ENCODE measurements at places on chromosomes 4 and X.
A peak's percentile ranks its signal among the peaks of the same experiment; 100 is the strongest.

DNA sequence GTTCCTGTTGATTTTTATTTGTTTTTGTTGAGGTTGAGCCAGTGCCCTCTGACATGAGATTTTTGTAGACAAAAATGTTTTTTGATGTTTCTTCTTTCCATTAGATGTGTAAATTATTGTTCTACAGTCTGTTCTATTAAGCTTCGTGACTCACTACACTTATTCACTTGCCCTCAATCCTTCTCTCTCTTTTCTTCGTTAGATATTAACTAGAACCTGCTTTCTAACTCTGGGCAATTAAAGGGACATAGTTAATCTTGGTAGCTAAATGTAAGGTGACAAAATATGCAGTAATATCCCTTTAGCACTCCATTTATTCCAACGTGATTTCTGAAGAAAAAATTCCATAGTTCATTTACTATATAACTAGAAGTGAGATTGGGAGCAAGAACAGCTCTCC is 333.9 kb downstream of the PDHA2 start:
- no peak for DNase-seq

DNA sequence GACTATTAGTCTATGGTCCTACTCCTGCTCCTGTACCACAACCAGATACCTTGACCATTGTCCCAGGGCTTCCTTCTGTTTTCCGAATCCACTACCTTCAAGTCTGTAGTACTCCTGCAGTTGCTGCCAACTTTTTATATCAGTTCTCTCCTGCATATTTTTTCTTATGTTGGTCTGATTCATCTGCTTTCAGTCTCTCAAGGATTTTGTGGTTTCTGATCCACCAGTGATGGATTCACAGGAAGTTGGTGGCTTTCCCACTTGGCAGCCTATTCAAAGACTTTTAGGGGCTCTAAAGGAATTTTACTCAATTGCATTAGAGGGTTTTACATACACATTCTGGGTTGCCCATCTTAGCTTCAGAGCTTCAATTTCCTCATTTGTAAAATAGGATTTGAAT is 23.6 kb downstream of the KIF4A start:
- no peak for DNase-seq

DNA sequence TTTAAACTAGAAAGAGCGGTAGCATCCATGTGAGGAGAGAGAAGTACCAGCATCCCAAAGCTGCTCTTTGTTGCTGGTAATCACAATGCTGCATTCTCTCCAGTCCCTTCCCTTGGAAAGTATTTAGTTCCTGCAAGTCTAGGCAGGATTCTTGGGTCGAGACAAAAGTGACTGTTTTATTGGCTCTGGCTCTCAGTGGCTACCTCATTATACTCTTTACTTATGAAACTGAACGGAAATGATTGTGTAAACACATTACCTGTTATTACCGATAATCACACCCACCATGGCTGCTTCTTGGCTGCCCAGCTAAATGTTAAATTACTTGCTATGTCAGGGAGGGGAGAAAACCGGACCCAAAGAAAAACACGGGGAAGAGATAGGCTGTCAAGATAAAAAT is 26.2 kb downstream of the ATXN3L start:
- no peak for DNase-seq

- peak; percentile 13 for DNase-seq
These were observed 2747.1 kb downstream of the PCDH7 start for GRCh38 chr4:33467291-33467690.

GRCh38 chr4:182770259-182770995 is 146.8 kb downstream of the DCTD start:
- peak; percentile 50 for DNase-seq

DNA sequence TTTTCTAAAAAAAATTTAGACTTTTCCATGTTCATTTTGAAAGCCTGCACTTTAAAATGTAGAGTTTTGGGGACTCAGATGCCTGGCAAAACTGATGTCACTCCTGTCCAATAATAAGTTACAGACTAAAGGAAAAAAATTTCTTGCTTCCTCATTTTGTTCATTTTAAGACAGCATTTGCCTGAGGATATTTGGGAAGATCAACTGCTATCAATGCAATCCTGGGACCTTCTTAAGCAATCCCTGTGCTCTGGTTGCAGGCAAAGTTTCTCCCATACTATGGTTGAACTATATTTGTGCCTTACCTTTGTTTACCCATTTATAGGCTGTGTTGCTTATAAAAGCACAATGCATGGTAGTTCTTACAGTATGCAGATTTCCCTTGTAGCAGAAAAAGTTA is 280.4 kb downstream of the CFAP47 start:
- DNase-seq: no peak

DNA sequence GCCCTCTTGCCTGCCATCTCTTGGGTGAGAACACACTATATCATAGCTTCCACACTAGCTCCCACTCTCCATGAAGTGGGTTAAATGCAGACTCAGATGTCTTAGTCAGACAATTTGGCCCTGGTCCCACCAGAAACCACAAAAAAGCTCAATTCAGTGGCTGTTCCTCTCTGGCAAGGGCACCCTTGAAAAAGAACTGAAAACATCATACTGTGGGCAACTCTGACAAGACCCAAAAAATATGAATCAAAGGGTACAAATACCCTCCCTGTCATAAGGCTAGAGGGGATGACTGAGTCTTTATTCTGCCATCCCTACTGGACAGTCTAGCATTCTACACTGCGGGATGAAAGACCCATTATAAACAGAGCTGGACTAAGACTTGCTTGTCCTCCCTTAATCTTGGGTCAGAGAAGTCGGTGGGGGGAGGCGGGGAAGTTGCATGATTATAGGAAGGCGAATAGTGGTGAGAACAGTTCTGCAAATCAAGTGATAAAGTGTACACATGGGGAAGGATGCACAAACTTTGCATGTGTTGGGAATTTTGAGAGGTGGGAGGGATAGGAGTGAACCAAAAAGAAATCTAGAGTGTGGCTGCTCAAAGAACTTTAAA is 172.1 kb downstream of the OPHN1 start:
- DNase-seq: no peak

DNA sequence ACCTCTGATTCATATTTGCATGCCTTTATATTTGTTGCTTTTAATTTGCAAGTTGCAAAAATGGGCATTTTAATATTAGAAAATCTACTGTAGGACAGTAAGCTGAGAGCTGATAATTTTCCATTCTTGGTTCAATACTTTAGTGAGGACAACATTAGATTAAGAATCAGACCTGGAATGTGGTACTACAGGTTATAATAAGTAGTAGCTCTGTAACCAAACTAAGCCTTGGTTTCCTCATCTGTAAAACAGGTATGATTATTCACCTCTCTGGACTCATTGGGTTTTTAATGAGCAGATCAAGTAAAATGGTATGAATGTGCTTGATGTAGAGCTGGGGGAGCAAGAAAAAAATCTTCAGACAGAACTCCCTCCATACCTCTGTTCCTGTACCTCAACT is 31.1 kb downstream of the PRRG1 start:
- DNase-seq: no peak

- DNase-seq: no peak
These were observed 687.7 kb downstream of the TRAM1L1 start for GRCh38 chr4:116397714-116398113.

- no peak for DNase-seq
These were observed 821 bp downstream of the CXCL8 start for GRCh38 chr4:73741031-73741749.

DNA sequence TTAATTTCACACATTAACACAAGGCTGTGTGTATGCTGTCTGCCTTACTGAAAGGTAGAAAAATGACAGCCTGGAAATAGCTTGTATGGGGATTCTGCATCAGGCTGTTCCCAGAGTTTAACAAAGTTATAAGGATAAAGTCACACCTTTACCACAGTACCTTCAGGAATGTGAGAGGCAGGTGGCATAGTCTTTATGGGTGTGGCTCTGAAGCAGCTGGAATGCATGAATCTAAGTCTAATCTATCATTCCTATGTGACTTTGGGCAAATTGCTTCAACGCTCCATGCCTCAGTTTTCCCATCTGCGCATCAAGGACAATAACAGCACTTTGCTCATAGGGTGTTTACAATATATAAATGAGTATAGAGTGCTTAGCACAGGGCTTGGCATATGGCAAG is 84.2 kb upstream of the EGFL6 start:
- DNase-seq: no peak

GRCh38 chrX:9927698-9928482 is 39.3 kb upstream of the CLDN34 start:
- peak; percentile 89 for DNase-seq

DNA sequence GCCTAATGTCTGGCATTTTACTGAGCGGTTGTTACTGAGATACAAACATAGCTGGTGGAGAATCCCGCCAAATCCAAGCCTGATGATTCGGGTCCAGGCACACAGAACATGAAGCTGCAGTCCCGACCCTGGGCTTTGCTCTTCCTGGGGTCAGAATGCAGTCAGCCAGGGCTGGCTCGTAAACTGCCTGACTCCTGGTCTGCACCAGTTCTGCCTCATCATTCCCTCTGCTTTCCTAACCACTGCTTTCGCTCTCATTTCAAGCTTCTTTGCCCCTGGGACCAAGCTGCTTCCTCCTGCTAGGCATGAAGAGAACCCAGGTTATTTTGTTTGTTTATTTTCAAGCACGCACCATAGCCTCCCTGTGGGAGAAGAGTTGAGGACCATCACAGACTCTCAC is 39.3 kb downstream of the GATB start:
- DNase-seq: no peak

DNA sequence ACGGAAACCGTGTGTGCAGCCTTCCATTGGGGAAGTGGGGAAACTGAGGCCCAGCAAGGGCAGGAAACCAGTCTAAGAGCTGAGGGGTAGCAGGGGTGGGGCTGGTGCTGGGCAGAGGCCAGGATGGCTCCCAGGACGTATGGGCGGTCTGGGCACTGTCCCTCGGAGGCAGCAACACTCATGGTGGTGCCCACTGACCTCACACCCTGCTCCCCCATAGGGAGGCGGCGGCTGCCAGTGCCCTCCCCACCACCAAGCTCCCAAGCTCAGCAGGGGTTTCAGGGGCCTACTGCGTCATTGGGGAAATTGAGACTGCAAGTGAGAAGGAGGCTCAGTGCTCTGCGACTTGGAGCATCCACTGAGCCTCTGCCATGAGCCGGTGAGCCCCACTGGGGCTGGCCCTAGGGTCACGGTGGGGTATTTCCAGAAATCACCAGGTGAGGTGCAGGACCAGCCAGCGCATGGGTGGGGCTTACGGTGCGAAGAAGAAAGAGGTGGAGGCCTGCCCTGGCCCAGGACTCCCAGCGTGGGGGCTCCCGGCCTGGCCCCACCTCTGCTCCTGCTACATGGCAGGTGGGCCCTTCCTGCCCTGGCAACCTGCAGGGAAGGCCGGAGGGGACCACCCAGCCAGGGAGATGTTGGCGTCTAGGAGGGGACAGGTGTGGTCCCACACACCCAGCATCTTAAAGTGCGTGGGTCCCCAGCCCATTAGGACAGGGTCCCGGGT is 915 bp downstream of the MSANTD1 start:
- DNase-seq: no peak

DNA sequence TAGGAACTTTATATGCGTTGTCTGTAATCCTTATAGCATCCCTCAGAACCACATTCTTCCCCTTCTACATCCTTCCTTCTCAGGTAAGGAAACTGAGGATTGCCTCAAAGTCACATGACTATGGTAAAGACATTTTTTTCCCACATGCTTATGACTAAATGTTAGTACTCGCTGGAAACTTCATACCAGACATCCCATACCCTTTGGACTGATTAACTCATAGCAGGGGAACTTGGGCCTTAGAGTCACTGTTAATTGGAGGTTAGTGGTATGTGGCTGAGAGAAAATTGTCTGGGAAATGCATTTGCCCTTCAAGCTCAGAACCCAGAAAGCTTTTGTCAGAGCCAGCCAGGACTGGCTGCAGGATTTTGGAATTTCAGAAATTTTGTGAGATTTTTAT is 155.0 kb downstream of the RELL1 start:
- DNase-seq: no peak

GRCh38 chr4:99652596-99653436 is 4.8 kb downstream of the C4orf54 start:
- peak; percentile 24 for DNase-seq

- DNase-seq: no peak
These were observed 17.7 kb downstream of the SEL1L3 start for GRCh38 chr4:25844961-25845712.

DNA sequence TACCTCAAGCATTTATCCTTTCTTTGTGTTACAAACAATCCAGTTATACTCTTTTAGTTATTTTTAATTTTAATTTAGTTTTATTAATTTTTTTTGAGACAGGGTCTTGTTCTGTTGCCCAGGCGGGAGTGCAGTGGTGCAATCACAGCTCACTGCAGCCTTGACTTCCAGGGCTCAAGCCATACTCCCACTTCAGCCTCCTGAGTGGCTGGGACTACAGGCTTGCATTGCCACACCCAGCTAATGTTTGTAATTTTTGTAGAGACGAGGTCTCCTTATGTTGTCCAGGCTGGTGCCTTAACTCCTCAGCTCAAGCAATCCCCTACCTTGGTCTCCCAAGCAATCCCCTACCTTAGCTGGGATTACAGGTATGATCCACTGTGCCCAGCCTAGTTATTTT is 45.9 kb downstream of the CDKL5 start:
- no peak for DNase-seq

- no peak for DNase-seq
These were observed 120.0 kb downstream of the PDLIM5 start for GRCh38 chr4:94571715-94572114.

DNA sequence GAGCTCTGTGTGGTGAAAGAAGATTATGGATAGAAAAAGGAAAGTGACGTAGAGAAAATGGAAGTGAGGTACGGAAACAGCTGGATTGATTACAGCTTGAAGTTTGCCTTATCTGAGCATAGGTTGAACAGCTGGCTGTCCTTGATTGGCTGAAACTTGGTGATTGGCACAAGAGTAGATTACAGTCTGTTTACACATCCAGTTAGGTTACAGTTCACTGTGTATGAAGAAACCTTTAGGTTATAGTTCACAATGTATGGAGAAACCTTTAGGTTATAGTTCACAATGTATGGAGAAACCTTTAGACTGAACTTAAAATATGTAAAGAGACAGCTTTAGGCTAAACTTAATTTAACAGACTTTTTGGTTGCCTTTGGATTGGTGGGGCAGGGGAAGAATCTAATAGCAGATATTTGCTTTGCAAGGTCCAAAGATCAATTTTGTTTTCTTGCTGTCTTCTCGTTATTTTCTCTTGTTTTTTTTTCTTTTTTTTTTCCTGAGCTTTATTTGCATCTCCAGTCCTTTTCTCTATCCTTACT is 15.6 kb upstream of the ART3 start:
- DNase-seq: no peak

DNA sequence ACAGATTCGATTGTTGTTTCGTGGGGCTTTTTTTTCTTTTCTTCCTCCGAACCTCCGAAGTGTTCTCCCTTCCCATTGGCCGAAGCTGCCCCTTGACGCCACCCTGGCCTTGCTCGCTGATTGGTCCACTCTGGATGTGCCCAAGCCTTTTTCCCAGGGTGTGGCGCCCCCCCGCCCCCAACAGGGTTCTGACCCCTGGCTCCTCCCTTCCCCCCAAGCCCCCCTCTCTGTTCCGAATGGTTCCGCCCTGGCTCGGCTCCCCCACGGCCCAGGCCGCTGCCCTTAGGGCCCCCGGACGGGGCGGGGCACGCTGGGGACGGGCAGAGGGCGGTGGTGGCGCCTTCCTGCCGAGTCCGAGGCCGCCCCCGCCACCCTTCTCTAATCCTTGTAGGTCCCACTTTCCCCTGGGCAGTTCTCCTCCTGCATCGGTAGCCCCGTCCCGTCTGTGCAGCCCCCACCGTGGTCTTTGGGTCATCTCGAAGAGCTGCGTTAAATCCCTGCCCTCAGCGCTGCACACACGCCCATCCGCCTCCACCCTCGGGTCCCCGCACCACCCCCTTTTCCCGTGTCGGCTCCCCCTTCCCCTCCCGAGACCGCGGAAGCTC is 25.5 kb downstream of the UTP14A start:
- DNase-seq: peak; percentile 97
